ENCODE measurements at places on chromosomes 6 and 20. TPM values are rescaled to one million over a fixed set of nuclear protein-coding genes. Genes with fewer than 3 reads are reported as not detected.

GRCh38 chr20:4951299-4951698 lies 50.0 kb downstream of the SLC23A2 start:
- H3K36me3 ChIP-seq: peaks cover 2% of the 10 kb centered on the region
- peak overlapping the region; percentile 40 for H3K4me3 ChIP-seq
- H3K4me1 ChIP-seq: peaks cover 60% of the 10 kb centered on the region

DNA sequence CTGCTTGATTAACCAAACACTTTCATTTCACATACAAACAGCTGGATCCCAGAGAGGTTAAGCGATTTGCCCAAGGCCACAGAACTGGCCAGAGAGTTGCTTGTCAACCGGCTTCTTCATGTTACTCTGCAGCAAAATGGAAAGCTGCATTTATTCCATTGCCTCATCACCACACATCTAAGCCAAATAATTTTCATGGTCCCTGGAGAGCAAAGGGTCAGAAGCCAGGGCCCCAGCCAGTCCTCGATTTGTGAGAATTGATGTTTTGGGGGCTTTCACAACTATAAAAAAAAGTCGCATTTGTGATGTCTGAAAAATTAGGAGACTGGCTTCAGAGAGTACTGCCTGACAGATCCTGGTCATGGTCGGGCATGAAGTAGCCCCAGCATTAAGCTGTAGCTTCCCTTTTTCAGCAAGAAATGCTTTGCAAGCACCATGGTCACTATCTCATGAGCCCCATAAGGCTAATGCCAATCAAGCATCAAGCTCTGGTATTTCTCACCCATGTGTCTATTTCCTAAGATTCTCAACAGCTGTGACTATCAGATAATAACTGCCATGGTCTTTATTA lies 95.8 kb downstream of the BANF2 start:
- H3K36me3 ChIP-seq: peaks cover 5% of the 10 kb centered on the region
- DNase-seq: no peak
- H3K4me3 ChIP-seq: no peak overlapping the region
- peaks cover 24% of the 10 kb centered on the region for H3K4me1 ChIP-seq

DNA sequence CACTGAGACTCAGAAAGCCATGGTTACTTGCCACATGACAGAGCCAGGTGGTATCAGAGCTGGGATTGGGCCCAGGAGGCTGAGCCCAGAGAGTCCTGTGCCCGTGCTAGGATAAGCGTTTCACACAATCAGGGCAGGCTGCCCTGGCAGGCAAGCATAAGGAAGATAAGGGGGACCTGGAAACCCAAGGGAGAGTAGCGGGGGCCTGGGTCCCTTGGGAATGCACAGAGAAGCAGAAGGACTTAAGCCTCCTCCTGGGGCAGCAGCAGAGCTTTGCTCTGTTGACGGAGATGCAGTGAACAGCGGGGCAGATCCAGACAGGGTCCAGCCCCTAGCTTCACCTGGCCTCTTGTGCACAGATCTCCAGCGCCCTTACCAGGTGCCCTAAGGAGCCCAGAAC lies 8.7 kb downstream of the TRIB3 start:
- peaks cover 50% of the 10 kb centered on the region for H3K36me3 ChIP-seq
- peak overlapping the region; percentile 45 for H3K27ac ChIP-seq
- no peak for DNase-seq
- H3K4me3 ChIP-seq: no peak overlapping the region

- no peaks in the 10 kb centered on the region for H3K27me3 ChIP-seq
- no peaks in the 10 kb centered on the region for H3K36me3 ChIP-seq
- H3K27ac ChIP-seq: peak overlapping the region; percentile 53
These were observed 10.2 kb downstream of the SENP6 start for GRCh38 chr6:75611702-75612375.

GRCh38 chr6:40856271-40856670 lies 182.8 kb downstream of the UNC5CL start:
- H3K4me1 ChIP-seq: peaks cover 3% of the 10 kb centered on the region
- no peak for DNase-seq
- no peaks in the 10 kb centered on the region for H3K36me3 ChIP-seq

DNA sequence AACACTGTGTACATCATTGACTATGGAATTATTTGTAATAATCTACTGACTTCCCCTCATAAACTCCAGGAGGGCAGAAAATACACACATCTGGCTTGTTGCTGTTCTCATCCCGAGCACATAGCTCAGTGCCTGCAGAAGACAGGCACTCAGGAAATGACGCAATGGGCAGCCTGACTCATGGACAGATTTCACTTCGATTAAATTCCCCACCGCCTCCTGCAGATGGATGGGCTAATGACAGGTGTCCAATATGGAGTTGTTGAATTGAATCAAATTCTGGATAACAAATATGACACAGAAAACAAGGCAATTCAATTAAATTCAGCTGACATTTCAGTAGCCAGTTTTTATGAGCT lies 9.1 kb downstream of the ANKRD60 start:
- H3K27me3 ChIP-seq: peaks cover 45% of the 10 kb centered on the region
- no peak overlapping the region for H3K27ac ChIP-seq
- DNase-seq: no peak
- H3K4me1 ChIP-seq: peaks cover 10% of the 10 kb centered on the region

- DNase-seq: no peak
- H3K27ac ChIP-seq: no peak overlapping the region
- no peaks in the 10 kb centered on the region for H3K27me3 ChIP-seq
- no peaks in the 10 kb centered on the region for H3K36me3 ChIP-seq
- H3K4me1 ChIP-seq: no peaks in the 10 kb centered on the region
These were observed 749.9 kb downstream of the HACE1 start for GRCh38 chr6:104109806-104110205.

- peaks cover 38% of the 10 kb centered on the region for H3K4me1 ChIP-seq
- peak overlapping the region; percentile 74 for H3K27ac ChIP-seq
These were observed 371.4 kb downstream of the HDGFL1 start for GRCh38 chr6:22940581-22941290.

DNA sequence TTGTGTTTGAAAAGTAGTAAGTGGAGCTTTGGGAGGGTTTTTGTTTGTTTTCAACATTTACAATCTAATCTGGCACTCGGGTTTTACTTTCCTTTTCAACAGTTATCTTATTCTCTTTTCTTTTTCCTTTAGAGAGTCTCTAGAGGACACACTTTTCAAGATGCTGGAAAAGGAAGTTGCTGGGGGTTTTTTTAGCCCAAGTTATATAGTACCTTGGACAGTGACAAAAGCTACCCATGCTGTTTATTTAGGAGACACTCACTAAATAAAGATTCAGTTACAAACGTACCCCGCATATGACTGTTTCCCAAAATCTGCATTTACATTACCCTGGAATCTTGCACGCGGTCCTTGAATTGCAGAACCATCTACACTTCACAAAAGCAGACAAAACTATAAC lies 78.8 kb downstream of the MAP7 start:
- DNase-seq: no peak
- H3K27ac ChIP-seq: no peak overlapping the region
- H3K27me3 ChIP-seq: peaks cover 19% of the 10 kb centered on the region
- H3K36me3 ChIP-seq: no peaks in the 10 kb centered on the region
- H3K4me1 ChIP-seq: no peaks in the 10 kb centered on the region

- H3K36me3 ChIP-seq: no peaks in the 10 kb centered on the region
- no peak overlapping the region for H3K4me3 ChIP-seq
- no peak overlapping the region for H3K27ac ChIP-seq
These were observed 6.5 kb downstream of the HIVEP2 start for GRCh38 chr6:142938510-142938909.

The MCUR1 gene
- total RNA-seq: 31.7 TPM

The MAP7 gene
- 0.77 TPM for total RNA-seq

The ALDH8A1 gene
- total RNA-seq: 0.40 TPM

The TRIM31 gene
- not detected for total RNA-seq

The SLA2 gene
- not detected for total RNA-seq

The ENPP4 gene
- total RNA-seq: 4.4 TPM

The SGK2 gene
- 0.45 TPM for total RNA-seq

Data from chondrocyte (in vitro differentiated cells).